ENCODE measurements at places on chromosomes 1 and 21. TPM values are rescaled to one million over a fixed set of nuclear protein-coding genes. Genes with fewer than 3 reads are reported as not detected.

The C1QA gene
- 22.6 TPM for total RNA-seq

The TSSK3 gene
- total RNA-seq: 3.6 TPM

The NPPA gene
- 0.93 TPM for total RNA-seq

The UMODL1 gene
- not detected for total RNA-seq

The FCGR3A gene
- 23.5 TPM for total RNA-seq

The CD1C gene
- total RNA-seq: not detected

The EFNA3 gene
- not detected for total RNA-seq

The MAP3K7CL gene
- total RNA-seq: 2.5 TPM

The KCNJ6 gene
- total RNA-seq: not detected

The OR2AK2 gene
- not detected for total RNA-seq

The TSPAN1 gene
- 2.2 TPM for total RNA-seq

The CD244 gene
- 0.27 TPM for total RNA-seq

The AMY1A gene
- total RNA-seq: not detected

The NUF2 gene
- total RNA-seq: 1.7 TPM

The CFHR2 gene
- total RNA-seq: not detected

The HRNR gene
- not detected for total RNA-seq

The ATP6V1G3 gene
- total RNA-seq: not detected

The C1orf74 gene
- total RNA-seq: 0.93 TPM

The MYOCOS gene
- total RNA-seq: not detected

The PROK1 gene
- total RNA-seq: not detected

The ADAM30 gene
- total RNA-seq: not detected

The TAF12 gene
- 12.4 TPM for total RNA-seq

The LRRN2 gene
- total RNA-seq: 6.5 TPM

The ASTN1 gene
- 2.9 TPM for total RNA-seq

The S100A8 gene
- 13.1 TPM for total RNA-seq

The AKR7A3 gene
- total RNA-seq: 1.6 TPM

The FGR gene
- total RNA-seq: 10.1 TPM

The PGBD2 gene
- 4.6 TPM for total RNA-seq

The SPATA1 gene
- total RNA-seq: 1.2 TPM

The KHDRBS1 gene
- total RNA-seq: 68.4 TPM

The TYW3 gene
- total RNA-seq: 28.8 TPM

The LAMC1 gene
- 506 TPM for total RNA-seq

The PDZK1 gene
- total RNA-seq: 0.87 TPM

The OR4F29 gene
- total RNA-seq: not detected

The ZFP69B gene
- not detected for total RNA-seq

The NHLH1 gene
- total RNA-seq: not detected

The C1QC gene
- 23.0 TPM for total RNA-seq

The PRR9 gene
- not detected for total RNA-seq

The SPRR2F gene
- total RNA-seq: not detected

The FMN2 gene
- 0.27 TPM for total RNA-seq

The TLCD4 gene
- total RNA-seq: 19.5 TPM
